ENCODE measurements at places on chromosomes 4 and X.

GRCh38 chr4:8723222-8723980 is 130.8 kb downstream of the CPZ start:
- DNase-seq: no peak

DNA sequence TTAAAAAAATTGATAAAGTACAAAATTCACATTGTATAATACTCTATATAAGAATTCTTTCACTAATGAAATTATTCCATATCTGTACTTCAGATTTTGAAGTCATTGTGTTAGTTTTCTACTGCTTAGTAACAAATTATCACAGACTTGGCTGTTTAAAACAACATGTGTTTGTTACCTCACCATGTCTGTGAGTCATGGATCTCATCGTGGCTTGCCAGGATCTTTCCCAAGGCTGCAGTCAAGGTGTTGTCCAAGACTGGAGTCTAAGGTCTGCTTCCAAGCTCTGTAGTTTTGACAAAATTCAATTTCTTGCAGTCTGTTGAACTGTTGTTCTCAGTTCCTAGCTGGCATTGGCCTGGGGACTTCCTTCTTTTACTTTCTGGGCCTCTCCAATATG is 1286.9 kb downstream of the ADGRL3 start:
- DNase-seq: no peak

DNA sequence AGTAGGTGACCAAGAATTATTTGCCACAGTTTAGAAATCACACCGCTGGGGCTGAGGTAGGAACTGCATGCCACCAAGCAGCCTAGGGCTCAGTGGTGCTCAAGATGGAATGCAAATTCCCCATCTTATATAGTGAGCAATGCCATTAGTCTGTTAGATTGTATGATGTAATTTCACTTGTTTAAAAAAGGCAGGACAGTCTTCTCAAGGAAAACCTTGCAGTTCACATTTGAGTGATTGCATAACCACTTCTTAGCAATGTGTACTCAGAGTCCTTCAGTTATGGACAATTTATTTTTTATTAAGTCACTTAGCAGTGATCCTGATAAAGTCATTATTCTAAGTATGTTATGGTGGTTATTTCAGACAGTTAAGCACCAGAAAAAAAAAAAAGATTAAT is 142.9 kb upstream of the SFRP2 start:
- peak; percentile 41 for DNase-seq

DNA sequence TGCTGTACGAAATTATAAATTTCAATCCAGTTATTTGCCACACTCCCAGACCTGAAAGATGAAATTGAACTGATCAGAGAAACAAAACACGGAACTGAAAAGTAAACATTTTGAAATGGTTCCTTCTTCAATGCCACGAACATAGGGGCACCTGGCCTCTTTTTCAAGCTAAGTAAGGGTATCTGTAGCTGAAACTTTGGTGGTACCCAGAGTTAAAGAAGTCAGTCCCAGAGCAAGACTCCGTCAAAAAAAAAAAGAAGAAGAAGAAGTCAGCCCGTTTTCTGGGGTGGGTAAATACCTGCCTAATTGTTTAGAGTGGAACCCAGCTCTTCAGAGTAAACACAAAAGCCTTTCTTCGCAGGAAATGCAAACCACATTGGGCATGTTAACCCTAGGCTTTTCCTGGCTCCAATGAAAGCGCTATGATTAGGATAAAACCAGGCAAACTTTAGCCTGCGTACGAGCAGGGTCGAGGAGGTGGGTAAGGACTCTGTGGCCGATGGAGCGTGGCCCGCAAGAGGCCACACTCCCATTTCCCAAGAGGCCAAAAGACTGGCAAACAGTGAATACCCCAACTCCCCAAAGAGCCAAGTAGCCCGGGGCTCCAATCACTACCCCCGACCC is 1.3 kb downstream of the ANTXR2 start:
- DNase-seq: no peak

- peak; percentile 64 for DNase-seq
Observed at GRCh38 chr4:76691807-76692582, 205.9 kb downstream of the SOWAHB start.

DNA sequence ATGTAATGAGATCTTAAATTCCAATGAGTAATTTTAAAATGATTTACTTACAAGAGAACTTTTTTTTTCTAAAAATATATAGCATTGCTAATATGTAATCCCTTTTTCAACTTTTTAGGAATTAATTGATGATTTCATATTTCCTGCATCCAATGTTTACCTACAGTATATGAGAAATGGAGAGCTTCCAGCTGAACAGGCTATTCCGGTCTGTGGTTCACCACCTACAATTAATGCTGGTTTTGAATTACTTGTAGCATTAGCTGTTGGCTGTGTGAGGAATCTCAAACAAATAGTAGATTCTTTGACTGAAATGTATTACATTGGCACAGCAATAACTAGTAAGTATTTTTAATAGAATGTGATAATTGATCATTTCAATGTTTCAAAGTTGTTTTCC is 113.2 kb downstream of the USP9X start:
- DNase-seq: no peak

- no peak for DNase-seq
Observed at GRCh38 chr4:128558896-128559679, 250.4 kb upstream of the JADE1 start.

DNA sequence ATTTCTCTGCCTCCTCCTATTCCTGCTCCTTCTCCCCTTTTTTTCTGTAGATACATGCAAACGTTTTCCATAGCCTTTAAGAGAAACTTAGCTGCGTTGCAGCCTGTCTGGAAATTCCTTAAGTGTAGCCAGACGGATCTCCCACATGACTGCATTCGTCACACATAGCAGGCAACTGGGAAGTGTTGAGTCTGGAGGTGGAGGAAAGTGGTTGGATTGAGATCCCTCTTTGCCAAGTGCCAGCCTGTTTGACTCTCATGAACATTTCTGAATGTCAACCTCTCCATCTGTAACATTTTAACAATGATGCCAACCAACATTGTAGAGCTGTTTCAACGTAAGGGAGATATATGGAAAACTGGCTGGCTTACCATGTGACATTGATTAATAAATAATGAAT is 45.1 kb upstream of the FAM9A start:
- DNase-seq: no peak

- DNase-seq: peak; percentile 65
Observed at GRCh38 chrX:33194876-33195433, 16.4 kb downstream of the DMD start.
